ENCODE measurements at places on chromosomes 5 and 9. TPM values are rescaled to one million over a fixed set of nuclear protein-coding genes. Genes with fewer than 3 reads are reported as not detected.

The IRF1 gene
- 128 TPM for total RNA-seq

The SPATA31E1 gene
- total RNA-seq = not detected

The NTRK2 gene
- total RNA-seq = 0.07 TPM

The CKMT2 gene
- total RNA-seq = not detected

The SPATA31D4 gene
- total RNA-seq = not detected

The NKD2 gene
- total RNA-seq = 1.5 TPM

The CDO1 gene
- 0.22 TPM for total RNA-seq

The MAP3K1 gene
- total RNA-seq = 16.9 TPM

The AGXT2 gene
- total RNA-seq = not detected

The TMEM215 gene
- not detected for total RNA-seq

The FOXI1 gene
- not detected for total RNA-seq

The IL9 gene
- total RNA-seq = not detected

DNA sequence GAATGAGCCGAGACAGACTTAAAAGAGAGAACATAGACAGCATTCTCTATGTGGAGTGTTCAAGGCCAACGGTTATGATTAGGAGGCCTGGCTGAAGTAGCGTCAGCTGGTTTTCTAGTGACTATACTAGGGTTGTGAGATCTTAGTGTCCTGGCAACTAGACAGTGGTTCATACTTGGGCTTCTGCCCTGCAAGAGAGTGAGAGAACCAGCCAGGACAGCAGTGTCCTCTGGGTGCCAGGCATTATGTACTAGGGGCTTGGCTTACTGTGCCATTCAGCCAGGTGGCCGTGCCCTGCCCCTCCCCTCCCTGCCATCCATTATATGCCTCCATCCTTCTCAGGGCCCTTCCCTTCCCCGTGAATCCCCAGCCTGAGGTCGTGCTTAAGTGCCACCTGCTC is 56.8 kb downstream of the TRIO start:
- no peak for DNase-seq

DNA sequence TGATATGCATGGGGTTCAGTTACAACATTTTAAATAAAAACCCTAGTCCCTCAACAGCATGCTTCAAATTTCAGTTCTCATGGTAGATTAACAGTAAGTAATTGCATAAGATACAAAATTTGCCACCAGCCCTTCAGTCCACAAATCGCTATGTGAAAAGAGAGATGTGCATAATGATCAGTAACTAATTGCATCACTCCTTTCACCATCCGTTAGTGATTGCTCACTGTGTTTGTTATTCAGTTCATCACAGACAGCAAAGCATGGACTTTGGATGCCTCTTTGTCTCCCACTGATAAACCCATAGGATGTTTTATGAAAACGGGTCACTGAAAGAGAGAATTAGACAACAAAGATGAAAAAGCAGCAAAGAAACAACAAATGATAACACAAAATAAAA is 103.2 kb downstream of the MCTP1 start:
- DNase-seq = no peak

DNA sequence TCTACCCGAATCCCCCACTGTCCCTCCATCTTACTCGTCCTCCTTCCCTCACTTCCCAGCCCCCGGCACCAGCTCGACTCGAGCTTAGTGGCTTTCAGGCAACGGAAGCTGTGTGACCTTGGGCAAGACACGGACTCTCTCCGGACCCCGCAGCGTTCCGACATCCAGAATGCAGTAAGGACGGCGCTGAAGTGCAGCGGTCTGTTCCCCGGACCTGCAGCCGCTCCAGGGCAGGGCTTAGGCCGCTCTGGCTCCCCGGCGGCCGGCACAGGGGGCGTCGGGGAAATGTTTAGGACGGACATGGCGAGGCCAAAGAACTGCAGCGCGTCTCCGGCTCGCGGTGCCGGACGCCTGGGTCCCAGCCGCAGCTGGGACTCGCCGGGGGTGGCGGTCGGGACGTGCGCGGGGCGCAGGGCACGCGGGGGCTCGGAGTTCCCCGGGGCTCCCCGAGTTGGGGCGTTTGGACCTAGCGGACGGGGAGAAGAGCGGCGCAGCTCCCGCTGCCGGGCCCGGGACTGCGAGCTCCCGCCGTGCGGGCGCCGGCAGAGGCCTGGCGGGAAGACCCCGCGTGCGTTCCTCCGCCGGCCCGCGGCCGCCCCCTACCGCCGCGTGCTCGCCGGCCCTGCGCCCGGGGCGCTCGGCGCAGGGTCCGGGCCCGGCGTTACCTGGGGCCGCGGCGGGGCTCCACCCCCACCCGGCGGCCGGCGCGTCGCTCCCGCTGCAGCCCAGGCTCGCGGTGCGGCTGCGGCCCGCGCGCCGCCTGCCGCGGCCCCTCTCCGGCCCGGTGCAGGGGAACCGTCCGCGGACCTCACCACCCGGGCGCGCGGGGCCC is 5.6 kb upstream of the RNF44 start:
- DNase-seq = no peak

GRCh38 chr5:80238778-80239679 is 16.8 kb downstream of the SERINC5 start:
- no peak for DNase-seq

DNA sequence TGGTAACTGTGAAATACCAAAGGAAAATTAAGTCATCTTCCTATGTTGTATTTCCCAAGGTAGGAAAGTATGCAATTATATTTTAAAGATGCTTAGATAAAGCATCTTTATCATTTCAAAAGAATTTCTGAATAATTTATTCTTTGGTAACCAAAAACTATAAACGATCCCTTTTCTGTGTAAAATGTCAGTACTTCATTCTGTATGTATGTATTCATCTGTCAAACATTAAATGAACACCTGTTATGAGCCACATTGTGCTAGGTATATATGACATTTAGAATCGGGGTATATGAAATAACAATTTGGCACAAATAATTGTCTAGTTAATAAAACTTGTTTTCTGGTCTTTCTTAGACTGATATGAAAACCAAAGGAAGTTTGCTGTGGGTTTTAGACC is 89.4 kb upstream of the DHFR start:
- DNase-seq = no peak

DNA sequence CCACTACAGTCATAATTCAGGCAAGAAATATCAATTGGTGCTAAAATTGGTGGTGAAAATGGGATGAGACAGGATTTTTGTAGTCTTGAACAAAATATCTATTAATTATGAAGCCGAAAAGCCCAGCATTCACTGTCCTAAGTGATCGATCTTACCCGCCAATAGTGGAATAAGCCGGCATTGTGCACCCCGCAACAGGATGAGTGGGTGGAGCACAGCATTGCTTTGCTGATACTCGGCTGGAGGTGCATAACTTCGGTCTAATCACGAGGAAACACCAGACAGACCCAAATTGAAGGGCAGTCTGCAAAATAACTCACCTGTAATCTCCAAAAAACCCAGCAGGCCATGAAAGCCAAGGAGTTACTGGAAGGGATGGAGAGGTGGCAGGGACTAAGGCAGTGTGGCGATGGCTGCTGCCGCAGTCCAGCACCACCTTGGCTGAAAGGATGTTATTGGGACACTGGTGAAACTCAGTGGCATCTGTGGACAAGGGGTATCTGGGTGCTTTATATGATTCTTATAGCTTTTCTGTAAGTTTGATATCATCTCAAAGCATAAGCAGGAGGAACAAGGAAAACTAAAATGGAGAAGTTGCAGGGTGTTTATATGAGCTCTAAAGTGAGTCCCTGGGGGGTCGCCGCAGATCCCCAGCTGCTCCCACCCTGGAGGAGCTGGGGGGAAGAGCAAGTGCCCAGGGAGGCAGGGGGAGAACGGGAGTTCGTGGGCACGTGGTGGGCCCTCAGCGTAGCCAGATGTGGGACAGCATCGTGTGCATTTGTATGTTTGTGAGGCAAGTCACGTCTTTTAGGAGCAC is 45.2 kb downstream of the AHRR start:
- DNase-seq = no peak

DNA sequence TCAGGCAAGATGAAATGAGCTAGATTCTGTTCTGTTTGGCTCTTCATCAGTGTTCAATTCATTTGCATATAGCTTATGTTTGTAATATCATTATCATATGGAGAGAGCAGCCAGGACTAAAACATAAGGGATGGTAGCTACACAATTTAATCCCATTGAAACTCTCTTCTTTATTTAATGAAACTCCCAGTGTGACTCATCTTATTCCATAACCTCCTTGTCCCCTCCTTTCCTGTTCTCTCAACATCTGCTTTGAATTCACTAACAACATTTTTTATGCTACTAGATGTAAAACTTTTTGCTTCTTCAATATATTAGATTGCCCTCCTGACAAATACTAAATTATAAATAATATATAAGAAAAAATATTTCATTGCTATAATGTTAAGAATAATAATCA is 1823.4 kb downstream of the MAT2B start:
- no peak for DNase-seq

DNA sequence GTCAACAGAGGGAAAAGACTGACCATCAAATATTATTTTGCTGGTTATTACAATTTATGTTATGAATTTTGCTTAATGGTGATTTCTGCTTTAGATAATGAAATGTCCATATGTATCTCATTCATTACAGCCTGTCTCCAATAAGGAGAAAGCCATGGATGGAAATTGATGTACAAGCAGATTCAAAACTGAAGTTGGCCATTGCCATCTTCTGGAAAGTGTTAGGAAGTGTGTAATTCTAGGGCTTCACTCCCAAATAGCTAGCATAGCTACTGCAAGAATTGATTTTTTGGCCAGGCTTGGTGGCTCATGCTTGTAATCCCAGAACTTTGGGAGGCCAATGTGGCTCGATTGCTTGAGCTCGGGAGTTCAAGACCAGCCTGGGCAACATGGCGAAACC is 45.8 kb downstream of the DYNC2I2 start:
- no peak for DNase-seq

DNA sequence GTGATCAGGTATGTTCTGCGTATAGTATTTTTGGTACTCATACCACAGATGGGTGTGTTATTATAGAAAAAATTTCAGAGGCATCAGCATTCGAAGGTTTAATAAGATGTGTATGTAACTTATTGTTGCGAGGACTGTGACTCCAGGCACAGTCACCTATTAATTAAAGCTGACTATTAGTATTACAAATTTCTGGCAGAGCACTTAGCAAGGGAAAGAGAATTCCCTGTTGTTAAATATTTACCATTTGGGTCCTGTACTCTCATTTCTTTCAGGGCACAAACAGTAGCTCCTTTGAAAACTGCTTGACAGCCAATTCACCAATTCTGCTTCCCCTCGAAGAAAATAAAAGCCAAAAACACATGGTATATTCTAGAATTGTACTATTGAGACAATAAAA is 653.8 kb downstream of the ELAVL2 start:
- DNase-seq = no peak

- DNase-seq = no peak
Observed at GRCh38 chr5:171581781-171582180, 162.3 kb downstream of the FGF18 start.

- no peak for DNase-seq
Observed at GRCh38 chr5:73605223-73606087, 20.5 kb upstream of the ARHGEF28 start.

DNA sequence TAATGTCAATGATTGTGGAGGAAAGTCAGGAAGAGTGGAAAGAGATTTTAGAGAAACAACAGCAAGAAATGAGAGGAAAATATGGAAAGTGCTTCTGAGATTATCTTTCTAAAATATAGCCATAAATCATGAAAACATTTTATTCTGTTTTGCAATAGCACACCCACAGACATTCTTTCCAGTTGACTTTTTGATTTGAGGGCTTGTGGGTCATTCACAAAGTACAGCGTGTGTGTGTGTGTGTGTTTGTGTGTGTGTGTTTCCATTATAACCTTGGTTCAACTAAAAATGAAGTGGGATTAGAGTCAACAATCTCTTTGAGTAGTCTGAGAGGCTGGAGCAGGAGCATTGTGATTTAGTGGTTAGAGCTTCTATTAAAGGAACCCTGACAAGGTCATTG is 116.6 kb upstream of the GAS1 start:
- no peak for DNase-seq

- peak; percentile 75 for DNase-seq
Observed at GRCh38 chr9:92706218-92706940, 36.4 kb upstream of the IPPK start.

- DNase-seq = no peak
Observed at GRCh38 chr9:4382722-4383317, 83.0 kb upstream of the GLIS3 start.

- no peak for DNase-seq
Observed at GRCh38 chr5:125370461-125371205, 624.2 kb upstream of the ZNF608 start.

DNA sequence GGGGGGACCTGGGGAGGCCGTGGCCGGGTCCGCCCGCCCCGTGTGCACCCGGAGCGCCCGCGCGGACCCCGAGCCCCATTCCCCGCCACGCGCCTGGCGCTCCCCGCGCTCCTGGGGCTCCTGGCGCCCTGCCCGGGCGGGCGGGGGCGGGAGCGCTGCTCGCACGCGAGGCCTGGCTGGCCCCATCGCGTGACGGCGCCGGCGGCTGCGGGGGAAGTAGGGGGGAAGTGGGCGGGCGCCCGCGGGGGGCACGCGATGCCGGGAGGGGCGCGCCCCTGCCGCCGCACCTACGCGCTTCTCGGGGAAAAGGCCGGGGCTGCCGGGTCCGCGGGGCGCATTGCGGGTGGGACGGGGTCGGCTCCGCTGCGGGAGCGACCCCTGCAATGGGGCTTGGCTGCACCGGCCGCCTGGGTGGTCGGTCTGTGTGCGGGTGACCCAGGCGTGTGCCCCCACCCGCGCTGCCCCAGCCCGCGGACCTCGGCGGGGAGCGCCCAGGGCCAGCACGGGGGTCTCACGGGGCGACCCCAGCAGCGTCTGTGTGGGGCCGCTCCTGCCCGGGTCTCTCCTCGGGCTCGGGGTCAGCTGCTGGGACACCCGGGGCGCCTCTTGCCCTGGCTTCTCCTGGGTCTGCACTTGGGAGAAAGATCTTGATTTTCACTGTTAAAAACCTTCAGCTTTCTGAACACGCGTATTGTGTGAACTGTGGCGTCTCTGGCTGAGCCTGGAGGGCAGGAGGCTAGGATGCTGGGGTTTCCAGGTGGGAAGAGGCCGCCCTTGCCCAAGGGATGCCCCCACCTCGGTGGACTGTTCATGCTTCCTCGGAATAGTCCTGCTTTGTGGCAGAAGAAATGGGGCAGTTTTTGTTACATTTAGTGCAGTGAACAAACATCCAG is 52.4 kb downstream of the AHRR start:
- DNase-seq = peak; percentile 80

DNA sequence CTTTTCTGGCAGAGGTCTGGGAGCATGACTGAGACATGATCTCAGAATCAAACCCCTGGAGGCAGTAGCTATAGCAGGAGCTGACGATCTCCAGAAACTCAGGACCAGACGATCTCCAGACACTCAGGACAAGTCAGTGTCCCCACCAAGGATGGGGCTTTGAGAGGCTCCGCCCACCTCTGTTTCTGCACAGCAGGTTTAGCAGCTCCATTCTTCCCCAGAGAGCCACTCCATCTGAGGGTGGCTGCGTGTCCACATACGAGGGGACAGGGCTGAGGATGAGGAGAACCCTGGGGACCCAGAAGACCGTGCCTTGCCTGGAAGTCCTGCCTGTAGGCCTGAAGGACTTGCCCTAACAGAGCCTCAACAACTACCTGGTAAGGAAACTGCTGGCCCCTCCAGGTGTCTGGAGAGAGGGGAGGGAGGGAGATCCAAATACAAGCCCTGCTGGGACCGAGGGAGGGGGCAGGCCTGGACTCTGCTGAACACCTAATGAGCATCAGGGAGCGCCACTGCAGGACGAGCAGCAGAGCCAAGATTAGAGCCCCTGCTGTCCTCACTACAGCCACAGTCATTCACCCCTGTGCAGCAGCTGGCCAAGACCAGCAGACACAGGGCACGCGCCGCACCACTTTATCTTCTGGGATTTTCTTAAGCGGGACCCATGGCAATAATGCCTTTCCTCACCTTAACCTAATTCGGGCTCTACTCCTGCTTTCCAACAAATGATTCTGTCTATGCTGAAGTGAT is at the start of gene GABRP:
Gene GABRP, plus strand, starts transcription at position 228 of the 750 bp plus-strand sequence. CDS start 4,891 bp downstream, outside the sequence.
- DNase-seq = no peak
